ENCODE measurements at places on chromosomes 4 and X. TPM values are rescaled to one million over a fixed set of nuclear protein-coding genes. Genes with fewer than 3 reads are reported as not detected.

CXCL1 gene
- total RNA-seq, result 97.3 TPM

MAGEA2B gene
- not detected for total RNA-seq

EDA2R gene
- 1.7 TPM for total RNA-seq

DRD5 gene
- not detected for total RNA-seq

SHROOM2 gene
- 13.0 TPM for total RNA-seq

SMIM10L2A gene
- 2.5 TPM for total RNA-seq

AVPR2 gene
- total RNA-seq, result not detected

SMR3B gene
- not detected for total RNA-seq

PCYT1B gene
- 0.60 TPM for total RNA-seq

FGG gene
- total RNA-seq, result not detected

LANCL3 gene
- total RNA-seq, result 0.05 TPM

GLOD5 gene
- total RNA-seq, result not detected

AFF2 gene
- 0.37 TPM for total RNA-seq

CXCR3 gene
- total RNA-seq, result not detected

AADAT gene
- total RNA-seq, result 4.4 TPM

XAGE5 gene
- not detected for total RNA-seq

IL21 gene
- not detected for total RNA-seq

NXF2 gene
- total RNA-seq, result not detected

KLHL13 gene
- 8.1 TPM for total RNA-seq

GPR82 gene
- total RNA-seq, result not detected

RP2 gene
- total RNA-seq, result 12.9 TPM

ANAPC10 gene
- 20.7 TPM for total RNA-seq

SSX1 gene
- total RNA-seq, result not detected

MAGEA12 gene
- total RNA-seq, result not detected

TSPAN7 gene
- total RNA-seq, result 3.4 TPM

FAM53A gene
- total RNA-seq, result 0.42 TPM

REELD1 gene
- not detected for total RNA-seq

ARX gene
- not detected for total RNA-seq

SPIN2A gene
- 0.07 TPM for total RNA-seq

AREG gene
- total RNA-seq, result 325 TPM

ACSL4 gene
- total RNA-seq, result 54.4 TPM

STPG2 gene
- total RNA-seq, result not detected

MAGEA8 gene
- total RNA-seq, result not detected

MAGEB10 gene
- total RNA-seq, result not detected
